Stimulated activated CD4-positive, alpha-beta T cell treated with anti-CD3 and anti-CD28 coated beads, Interleukin-1b, Interleukin-23, amount 100 ng/mL, for 1 hour (primary cell): ENCODE measurements at places on chromosomes 3 and 15.

DNA sequence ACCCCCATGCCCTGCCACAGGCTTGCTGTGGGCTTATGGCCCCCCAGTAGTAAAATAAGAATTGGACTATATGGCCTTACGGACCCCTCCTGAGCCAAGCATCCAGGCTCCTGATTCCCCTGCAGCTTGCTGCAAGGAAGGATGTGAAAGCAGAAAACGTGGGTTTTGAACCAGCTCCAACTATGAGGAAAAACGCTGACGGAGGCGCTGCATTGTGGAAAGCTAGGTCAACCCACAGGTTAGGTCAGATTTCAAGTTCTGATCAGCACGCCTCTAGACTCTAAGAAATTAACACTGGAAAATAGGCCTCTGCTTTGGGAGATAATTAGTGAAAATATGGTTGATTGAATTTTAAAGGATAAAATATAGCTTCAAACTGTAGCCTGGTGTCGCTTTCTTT lies 195.4 kb upstream of the HES1 start:
- no peak for DNase-seq

- no peak for DNase-seq
These were observed 11.8 kb downstream of the MITF start for GRCh38 chr3:69751074-69751476.

- DNase-seq = no peak
These were observed 137.3 kb upstream of the CNTN3 start for GRCh38 chr3:74751775-74752174.

GRCh38 chr3:22947851-22948250 lies 255.3 kb upstream of the UBE2E2 start:
- no peak for DNase-seq

GRCh38 chr3:118151164-118151563 lies 883.5 kb downstream of the IGSF11 start:
- DNase-seq = no peak

GRCh38 chr3:194555175-194556062 lies 68.6 kb upstream of the ATP13A3 start:
- DNase-seq = no peak

DNA sequence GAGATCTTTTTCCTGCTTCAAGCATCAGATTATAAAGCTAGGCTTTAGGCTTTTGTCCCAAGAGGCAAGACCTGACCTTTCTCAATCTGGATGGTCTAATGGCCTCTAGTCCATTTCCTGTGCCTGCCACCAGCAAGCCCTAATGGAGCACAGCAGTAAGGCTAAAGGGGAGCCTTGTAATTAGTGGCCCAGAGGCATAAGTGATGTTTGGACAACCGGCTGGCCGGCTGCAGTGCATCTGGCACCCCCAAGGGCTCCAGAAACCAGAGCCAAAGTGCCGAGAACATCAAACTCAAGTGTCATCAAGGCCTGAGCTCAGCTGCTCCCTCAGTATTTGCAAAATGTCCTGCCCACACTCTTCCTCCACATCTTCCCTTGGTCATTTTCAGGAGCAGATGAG lies 31.9 kb upstream of the RTP4 start:
- no peak for DNase-seq

- DNase-seq = no peak
These were observed 1.6 kb upstream of the TOPAZ1 start for GRCh38 chr3:44240061-44240460.

DNA sequence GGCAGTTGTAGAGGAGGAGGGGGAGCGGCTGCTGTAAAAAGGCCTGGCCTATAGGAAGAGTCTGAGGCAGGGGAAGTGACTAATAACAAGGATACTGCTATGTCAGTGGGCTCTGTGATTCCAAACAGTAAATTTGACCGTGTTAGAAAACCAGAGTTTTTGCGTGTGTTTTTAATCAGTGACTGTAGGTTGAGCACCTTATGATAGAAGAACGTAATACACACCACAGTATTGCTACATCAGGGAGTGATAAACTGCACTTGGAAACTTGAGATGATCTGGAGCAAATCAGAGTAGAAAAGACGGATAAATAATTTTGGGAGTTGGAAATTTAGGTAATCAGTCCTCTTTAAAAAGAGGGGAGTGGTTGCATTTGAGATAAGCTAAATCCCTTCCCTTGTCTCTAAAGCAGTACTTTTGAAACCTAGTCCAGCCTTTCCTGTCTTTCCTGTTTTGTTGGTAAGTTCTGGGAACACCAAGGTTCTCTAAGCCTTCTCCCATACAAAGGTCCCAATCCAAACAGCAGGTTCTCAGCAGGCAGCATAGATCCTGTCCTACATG lies 130.5 kb upstream of the NR2E3 start:
- no peak for DNase-seq

GRCh38 chr3:155385896-155386625 lies 92.6 kb upstream of the STRIT1 start:
- DNase-seq = no peak

GRCh38 chr15:100690032-100690794 lies 87.8 kb downstream of the ASB7 start:
- no peak for DNase-seq

- no peak for DNase-seq
These were observed 23.9 kb downstream of the SLC35A5 start for GRCh38 chr3:112585782-112586181.

GRCh38 chr3:104941785-104942184 lies 424.9 kb upstream of the ALCAM start:
- DNase-seq = no peak

- DNase-seq = no peak
These were observed 845.4 kb downstream of the NAALADL2 start for GRCh38 chr3:175704366-175705055.

- no peak for DNase-seq
These were observed 9.5 kb downstream of the SEC22C start for GRCh38 chr3:42572278-42572677.

- DNase-seq = no peak
These were observed 288.0 kb upstream of the BCHE start for GRCh38 chr3:166125179-166125578.

DNA sequence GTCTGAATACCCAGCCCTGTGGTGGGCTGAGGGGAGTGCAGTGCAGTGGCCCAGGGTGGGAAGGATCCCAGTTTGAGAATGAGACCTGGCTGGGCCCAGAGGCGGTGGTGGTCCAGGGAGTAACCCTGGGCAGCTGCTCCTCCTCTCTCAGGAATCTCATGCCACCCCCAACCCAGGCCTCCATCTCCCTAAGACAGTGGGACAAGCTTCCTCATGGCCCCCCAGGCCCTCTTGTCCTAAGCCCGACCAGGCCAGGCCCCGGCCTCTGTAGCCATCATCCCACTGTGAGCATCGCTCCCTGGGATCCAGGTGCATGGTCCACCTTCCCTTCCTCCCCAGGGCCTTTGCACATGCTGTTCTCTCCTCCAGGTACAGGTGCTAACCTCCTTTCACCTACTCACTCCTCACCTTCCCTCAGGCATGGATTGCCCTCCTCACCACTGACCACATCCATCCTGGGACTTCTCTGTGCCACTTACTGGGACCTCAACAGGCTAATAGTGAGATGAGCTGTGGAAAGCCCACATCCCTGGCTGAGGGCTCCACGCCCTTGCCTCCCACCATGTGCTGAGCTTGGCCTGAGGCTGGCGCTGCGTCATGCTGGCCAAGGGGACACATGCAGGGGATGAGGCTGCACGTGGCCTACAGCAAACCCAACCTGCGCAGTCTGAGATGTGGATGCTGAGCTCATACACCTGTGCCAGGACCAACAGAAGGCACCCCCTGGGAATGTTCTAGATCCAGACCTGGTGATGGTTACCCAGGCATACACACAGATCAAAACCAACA lies 9.9 kb downstream of the CHDH start:
- DNase-seq = no peak

DNA sequence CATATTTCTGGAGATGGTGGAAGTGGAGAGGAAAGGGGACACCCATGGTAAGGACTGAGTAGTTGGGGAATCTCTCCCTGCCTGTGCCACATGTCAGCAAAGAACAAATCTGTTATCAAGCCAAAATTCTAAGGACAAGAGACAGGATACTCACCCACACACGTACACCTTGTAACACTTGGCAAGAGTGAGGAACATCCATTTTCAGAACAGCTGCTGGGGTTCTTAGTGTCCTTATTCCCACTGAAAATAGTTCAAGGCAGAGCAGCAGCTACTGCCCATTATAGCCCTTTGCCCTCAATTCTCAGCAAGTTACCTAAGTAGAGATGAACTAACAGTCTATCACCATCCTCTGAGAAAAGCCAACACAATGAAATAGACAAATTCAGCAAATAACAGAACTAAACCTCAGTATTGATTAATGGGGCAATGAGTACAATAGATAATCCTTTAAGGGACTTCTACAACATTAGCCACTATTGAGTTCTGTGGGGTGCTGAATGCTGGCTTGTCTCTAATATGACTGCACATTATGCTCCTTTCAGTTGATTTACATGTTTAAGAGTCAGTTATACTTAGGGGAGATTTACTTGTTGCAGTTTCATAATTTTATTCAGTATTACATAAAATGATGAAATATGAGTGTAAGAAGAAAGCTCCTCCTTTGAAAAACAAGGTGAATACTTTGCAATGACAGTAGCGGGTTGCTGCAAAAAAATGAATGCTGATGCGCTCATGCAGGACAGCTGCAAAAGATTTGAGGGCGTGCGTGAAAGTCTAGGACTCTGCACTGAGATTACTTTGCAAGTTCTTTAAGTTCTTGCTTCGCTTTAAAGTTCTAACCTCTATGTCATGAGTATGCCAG lies 22.4 kb downstream of the SENP5 start:
- DNase-seq = no peak

- no peak for DNase-seq
These were observed 109.9 kb downstream of the SCAPER start for GRCh38 chr15:76795217-76795616.

DNA sequence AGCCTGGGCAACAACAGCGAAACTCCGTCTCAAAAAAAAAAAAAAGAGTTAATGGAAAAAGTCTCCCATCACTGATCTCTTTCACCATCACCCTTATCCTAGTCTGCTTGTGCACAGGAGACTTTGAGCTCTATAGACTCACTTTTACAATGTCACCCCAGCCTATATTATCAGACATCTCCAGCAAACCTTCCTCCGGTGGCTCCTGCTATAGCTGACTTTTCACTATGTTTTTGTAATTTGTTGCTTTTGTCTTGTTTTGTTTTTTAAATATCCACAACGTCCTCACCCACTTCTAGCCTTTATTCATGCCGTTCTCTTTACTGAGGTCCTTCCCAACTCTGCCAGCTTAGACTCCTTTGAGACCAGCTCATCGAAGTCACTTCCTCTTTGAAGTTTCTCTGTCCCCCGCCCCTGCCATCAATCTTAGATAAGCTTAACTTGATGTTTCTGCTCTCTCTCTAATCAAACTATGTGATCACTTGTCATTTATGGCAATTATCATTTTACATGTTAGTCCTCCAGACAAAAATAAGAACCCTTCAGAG lies 82.7 kb upstream of the CHD2 start:
- no peak for DNase-seq

DNA sequence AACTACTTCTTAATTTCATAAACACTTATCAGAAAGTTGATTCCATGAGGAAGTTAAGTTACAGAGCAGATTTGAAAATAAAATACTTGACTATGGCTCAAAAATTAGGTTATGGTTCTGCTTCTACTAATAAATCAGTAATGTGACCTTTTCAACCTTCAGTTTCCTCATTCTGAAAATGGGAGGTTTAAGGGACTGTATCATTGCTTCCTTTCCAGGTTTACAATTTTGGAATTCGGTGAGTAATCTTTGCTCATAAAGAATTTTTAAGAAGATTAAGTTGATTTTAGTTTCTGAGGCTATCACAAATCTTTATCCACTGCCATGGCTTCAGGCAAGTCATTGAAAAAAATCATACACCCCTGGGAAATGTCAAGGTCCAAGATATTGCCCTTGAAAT lies 1061.2 kb downstream of the DIPK2A start:
- no peak for DNase-seq

DNA sequence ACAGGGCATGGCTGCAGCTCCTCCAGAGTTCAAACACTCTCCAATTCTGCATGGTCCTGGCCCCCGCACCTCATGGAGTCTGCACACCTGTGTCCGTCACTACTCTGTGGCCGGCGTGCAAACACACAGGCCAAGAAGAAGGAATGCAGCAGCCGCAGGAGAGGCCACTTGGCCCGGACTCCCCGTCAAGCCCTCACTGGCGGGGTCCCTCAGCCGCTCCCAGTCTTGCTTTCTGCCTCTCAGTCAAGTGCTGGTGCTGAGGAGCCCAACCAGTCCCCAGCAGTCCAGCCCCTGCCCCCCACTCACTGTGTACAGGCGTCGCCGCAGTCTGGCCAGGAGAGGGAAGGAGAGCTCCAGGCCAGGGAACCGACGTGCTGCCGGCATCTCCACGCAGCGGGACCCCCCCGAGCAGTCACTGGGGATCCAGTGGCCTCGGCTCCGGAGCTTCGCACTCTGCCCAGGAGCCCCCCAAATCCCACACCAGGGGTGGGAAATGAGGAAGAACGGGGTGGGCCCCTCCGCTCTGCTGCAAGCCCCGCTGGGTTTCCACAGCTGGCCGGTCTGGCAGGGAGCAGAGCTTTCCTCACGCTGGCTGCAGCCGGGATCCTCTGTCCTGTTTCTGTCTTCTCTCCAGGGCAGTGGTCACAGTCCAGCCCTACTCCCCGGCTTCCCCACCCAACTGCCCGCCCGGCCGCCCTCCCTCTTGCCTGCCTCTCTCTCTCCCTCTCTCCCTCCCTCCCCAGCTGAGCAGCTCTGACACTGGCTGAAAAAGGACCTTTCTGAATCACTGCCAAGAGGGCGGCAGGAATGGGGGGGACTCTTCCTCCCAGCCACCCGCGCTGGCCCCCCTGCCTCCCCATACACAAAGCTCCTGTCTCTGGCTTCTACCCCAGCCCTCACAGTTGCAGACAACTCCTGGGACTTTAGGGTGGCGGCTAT lies 16.0 kb downstream of the TNK2 start:
- DNase-seq = no peak

GRCh38 chr3:140092848-140093536 lies 158.0 kb downstream of the CLSTN2 start:
- no peak for DNase-seq

- no peak for DNase-seq
These were observed 894.9 kb downstream of the DIPK2A start for GRCh38 chr3:144866476-144866875.

DNA sequence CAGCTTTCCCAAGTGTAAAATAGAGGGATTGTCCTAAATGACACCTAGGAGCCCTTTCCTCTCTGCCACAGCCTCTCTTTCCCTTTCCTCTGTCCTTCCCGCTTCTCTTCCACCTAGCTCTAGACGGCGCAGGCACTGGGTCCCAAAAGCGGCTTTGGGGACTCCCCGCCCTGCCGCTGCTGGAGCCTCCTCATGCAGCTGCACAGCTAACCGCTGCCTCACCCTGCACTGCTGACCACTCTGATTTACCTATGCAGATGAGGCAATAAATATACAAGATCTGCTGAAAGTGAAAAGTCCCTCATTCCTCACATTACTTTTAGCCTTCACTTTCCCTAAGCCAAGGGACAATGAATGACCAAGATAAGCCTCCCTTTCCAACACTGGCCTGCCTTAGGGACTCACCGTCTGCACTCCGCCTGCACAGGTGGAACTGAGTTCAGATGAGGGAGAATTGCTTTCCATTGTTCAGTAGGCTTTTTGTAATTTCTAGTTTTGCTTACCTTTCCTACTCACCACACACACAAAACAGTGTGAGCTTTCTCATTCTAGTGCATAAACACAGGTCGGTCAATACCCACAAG lies 197.5 kb upstream of the BCL6 start:
- DNase-seq = no peak
